Stimulated activated CD8-positive, alpha-beta memory T cell treated with anti-CD3 and anti-CD28 coated beads, Interleukin-7, amount 100 ng/mL, for 1 hour (primary cell): ENCODE measurements at places on chromosomes 2 and 18.

- DNase-seq = no peak
Measured at GRCh38 chr2:27954771-27955383, 64.3 kb downstream of the BABAM2 start.

- no peak for DNase-seq
Measured at GRCh38 chr2:159710601-159711180, 1.6 kb upstream of the MARCHF7 start.

DNA sequence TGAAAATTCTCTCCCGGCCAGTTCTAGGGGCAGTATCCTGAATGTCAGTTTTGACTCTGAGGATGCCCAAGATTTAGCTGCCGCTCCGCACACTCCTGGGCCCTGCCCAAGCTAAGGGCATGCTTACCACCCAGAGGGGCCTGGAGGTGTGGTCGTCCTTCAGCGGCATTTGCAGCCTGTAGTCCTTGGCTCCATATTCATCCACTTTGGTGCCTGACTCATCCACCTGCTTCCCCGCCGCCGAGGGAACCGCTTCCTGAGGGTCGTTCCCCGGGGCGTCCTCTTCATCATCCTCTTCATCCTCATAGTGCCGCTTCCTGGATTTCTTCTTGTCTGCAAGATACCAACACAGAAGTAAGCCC lies 577 bp downstream of the ERCC3 start:
- no peak for DNase-seq

- DNase-seq = no peak
Measured at GRCh38 chr2:30705711-30706533, 101.3 kb downstream of the CAPN13 start.

DNA sequence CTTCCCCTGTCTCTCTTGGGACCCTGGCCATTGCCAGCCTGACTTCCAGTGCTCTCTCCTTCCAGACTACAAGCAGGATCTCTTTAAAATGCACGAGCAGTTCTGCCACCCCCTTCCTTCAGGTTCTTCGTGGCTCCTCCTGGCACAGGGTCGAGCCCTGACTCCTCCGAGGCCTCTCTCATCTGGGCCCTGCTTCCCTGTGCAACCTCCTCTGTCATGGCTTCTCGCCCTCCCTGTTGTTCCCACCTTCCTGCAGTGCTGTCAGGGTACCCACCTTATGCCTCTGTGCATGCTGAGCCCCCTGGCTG lies 56.7 kb upstream of the RPL31 start:
- no peak for DNase-seq

GRCh38 chr2:240174496-240174895 lies 34.0 kb upstream of the OTOS start:
- no peak for DNase-seq

DNA sequence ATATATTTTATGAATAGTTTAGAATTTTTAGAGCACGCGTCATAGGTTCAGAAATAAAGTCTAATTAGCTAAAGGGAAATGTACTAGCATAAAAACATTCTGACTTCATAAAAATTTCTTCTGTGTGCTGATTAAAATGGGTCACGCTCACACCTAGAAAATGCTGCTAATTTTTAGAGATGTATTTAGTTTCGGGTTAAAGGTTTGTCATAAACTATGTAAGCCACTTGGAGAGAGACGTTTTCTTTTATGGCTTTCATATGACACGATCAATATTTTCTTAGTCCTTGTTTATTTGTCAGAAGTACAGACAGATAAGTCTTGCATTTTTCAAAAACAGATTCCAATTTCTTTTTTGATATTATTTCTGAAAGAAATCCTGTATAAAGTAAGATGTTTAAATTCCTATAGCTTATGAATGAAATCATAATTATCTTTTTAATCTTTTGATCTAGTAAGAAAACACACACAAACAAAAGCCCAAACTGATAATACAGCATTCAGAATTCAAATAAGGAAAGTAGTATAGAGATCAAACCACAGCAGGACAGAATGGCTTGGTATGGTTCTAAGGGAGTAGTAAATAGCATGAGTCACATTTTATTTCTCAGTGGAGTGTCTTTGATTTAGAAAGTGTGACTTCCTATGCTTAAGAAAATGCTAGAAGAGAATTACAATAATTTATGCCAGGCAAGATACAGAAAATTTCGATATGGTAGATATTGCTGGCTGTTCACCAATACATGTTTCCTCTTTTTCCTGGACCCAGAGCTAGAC lies 236.6 kb downstream of the GPD2 start:
- no peak for DNase-seq

DNA sequence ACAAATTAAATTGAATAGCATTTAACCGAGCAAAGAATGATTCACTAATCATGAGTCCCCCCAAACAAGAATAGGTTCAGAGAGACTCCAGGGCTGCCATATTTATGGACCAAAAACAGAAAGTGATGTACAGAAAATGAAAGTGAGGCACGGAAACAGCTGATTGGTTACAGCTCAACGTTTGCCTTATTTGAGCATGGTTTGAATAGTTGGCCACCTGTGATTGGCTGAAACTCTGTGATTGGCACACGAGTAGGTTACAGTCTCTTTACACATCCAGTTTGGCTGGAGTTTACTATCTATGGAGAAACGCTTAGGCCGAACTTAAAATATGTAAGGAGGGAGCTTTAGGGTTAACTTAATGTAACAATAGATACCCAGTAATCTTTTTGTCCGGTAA lies 27.0 kb upstream of the DPYSL5 start:
- no peak for DNase-seq

DNA sequence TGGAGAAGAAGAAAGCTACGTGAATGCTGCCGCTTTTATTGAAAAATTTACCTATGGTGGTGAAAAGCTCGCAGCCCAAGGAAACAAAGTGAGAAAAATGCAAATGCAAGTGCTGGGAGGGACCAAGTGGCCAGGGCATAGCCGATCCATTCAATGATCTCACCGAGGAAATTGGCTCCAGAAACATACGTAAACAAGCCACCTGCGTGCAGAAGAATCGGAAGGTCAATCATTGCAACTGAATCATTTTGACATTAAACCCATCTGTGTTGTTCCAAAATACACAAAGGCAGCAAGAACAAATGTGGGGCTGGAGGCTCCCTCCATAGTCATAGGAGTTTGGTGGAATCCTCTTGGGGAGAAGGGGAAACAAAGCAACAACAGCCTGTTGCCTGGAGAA lies 51.5 kb downstream of the SRD5A2 start:
- DNase-seq = no peak

DNA sequence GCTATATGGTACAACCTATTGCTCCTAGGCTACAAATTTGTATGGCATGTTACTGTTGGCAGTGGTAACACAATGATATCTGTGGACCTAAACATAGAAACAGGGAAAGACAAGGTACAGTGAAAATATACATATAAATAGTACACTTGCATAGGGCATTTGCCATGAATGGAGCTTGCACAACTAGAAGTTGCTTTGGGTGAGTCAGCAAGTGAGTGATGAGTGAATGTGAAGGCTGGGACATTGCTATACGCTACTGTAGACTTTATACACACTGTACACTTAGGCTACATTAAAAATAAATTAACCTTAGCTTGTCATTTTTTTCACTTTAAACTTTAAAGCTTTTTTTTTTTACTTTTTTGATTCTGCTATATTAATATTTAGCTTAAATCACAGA lies 500.0 kb upstream of the SETBP1 start:
- DNase-seq = no peak

- no peak for DNase-seq
Measured at GRCh38 chr2:213649176-213649575, 364.9 kb downstream of the SPAG16 start.

DNA sequence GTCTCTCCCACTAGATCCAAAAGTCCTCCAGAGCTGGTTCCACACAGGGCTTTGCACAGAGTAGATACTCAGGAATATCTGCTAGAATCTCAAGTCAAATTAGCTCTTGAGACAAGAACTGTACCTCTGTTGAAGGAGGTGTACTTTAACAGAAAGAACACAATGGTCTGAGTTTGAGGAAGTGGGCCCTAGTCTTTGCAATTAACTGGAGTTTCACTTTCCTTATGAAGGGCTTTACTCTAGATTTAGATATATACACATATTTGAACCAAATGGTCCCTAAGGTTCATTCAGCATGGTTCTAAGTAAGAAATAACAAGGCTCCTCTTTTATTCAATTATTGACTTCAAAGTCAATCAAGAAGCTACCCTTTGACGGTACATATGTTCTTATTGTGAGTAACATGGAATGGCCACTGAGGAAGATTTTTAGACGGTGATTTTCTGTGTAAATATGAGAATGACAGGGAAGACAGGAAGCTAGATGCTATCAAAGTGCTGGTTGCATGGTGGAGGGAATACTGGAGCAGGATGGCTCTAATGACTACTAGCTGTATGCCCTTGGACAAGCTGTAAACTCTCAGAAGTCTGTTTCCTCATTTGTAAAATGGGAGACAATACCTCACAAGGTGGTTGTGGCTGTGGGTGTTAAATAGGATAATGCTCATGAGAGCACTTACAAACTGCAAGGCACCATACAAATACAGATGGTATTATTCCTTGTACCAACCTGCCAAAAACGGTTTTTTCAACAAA lies 73.5 kb upstream of the SERTAD2 start:
- DNase-seq = no peak

DNA sequence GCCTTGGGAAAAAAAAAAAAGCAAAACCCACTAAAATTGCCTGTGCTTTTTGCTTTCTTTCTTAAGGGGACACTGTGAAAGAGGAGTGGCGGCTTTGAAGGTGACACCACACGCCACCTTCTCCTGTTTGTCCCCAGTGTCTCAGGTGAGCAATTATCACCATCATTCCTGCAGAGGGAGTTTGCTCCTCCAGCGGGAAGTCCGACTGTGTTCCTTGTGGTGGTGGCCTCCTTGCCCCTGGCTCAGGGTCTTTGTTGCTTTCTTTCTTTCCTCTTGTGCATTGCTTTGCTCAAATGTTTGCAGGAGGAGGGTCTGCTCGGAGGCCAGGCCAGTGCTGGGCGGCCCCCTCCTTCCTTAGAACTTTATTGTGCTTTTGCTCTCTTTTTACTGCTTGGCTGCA lies 164.3 kb upstream of the CXCR4 start:
- no peak for DNase-seq

- DNase-seq = no peak
Measured at GRCh38 chr2:127874378-127875269, 11.1 kb downstream of the AMMECR1L start.

- DNase-seq = no peak
Measured at GRCh38 chr2:233075141-233075965, 15.2 kb downstream of the INPP5D start.

- DNase-seq = no peak
Measured at GRCh38 chr18:39599251-39599650, 2033.7 kb upstream of the CELF4 start.

DNA sequence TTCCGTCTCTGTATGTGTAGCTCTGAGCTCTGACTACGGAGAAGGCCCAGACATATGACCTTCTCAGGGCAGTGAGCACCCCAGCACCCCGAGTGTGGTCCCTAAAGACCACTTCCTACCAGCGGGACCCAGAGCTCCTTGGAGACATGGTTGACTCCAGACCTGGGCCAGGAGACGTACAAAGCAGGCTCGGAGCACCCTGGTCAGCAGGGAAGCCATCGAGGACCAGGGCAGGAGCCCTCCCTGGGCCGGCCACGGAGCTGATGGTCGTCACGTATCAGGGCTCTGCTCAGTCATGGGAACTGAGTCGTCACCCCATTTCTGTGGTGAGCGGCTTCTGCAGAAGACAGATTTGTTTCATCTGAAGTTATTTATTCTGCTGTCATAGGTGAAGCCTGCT lies 12.8 kb upstream of the NEU4 start:
- DNase-seq = no peak

DNA sequence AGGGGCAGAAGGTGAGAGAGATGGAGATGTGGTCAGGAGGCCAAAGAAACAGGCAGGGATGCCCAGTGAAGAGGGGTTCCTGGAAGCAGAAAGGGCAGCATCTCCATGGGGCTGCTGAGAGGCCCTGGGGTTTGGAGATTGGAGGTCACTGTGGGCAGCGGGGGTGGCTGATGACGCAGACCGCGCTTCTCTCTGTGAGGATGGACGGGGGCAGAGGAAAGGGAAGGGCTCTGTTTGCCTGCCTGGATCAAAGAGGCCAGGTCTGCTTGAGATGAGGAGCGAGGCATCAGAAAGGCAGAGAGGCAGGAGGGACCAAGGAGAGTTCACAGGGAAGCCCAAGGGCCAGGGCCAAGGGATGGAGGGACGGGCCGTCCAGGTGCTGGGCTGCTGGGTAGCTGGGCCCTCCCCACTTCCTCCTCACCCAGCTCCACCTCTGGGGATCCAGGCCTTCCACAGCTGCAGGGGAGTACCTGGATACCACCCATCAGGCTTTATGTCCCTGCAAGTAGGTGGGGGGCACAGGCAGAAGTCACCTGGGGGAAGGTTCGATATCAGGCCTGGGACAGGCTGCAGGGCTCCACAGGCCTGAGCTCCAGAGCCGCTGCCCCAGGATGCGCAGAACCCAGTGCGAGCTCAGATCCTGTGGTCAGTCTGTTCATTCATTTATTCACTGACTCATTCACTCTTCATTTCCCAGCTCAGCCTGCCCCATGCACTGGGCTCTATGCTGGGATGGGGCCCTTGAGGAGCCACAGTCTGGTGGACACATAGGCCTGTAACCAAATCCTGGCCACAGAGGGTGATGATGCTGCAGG lies 30.6 kb downstream of the ADRA2B start:
- DNase-seq = no peak

GRCh38 chr2:168993538-168993937 lies 37.6 kb downstream of the ABCB11 start:
- no peak for DNase-seq

DNA sequence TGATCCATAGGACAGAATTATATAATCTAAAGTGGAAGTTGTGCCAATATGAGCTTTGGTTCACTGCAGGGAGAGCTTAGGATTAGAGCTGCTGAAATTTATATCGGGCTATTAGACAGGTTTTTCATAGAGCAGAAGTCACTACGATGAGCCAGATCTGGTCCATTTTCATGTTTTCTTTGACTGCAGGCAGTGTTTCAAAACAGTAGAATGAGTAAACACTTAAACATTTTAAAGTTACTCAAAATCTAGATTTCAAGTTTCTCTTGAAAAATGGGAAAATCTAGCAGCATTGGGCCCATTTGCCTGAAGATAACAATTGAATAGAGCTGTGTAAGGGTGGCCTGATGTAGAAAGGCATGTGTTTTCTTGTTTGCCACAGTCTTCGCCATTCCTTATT lies 14.5 kb upstream of the ADAM23 start:
- DNase-seq = no peak

- no peak for DNase-seq
Measured at GRCh38 chr2:63891488-63892030, 49.9 kb downstream of the UGP2 start.

DNA sequence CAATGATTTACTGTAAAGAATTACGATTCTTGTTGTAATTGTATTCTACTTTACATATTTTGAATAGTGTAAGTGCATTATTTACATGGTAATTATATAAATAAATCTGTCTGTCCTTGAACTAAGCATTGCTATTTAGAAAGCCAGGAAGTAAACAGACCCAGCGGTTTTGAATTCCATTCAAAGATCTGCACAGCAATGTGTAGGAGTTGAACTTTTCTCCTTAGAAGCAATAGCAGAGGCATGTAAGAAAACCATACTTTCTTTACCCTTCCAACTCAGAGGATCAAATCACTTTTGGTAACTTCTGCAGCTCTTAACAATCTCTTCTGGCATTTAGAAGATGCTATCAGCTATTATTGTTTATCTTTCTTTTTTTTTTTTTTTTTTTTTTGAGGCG lies 109.2 kb upstream of the VRK2 start:
- no peak for DNase-seq
